ENCODE measurements at places on chromosomes 4 and X.
A peak's percentile ranks its signal among the peaks of the same experiment; 100 is the strongest.

GRCh38 chrX:39492497-39493162 is 605.1 kb downstream of the BCOR start:
- DNase-seq = no peak

- DNase-seq = no peak
Measured at GRCh38 chrX:38864165-38864564, 62.9 kb downstream of the MID1IP1 start.

DNA sequence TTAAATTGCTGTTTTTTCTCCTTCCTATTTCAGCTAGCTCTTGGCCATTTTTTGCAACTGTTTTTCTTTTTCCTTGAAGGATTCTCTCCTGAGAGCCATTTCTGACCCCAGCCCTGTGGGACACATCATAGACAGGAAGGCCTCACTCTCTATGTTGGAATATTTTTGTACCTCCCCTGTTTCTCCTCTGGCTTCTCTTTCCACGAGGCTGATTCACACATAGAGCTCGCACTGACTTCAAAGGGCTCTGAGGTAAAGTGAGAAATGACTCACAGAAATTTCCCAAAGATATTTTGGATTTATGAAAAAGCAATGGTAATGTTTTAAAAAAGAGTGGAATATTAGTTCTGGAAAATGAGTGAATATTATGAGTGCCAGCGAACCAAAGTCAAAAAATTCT is 181.7 kb upstream of the IGFBP7 start:
- no peak for DNase-seq

- no peak for DNase-seq
Measured at GRCh38 chr4:173827707-173828106, 297.7 kb upstream of the HAND2 start.

- no peak for DNase-seq
Measured at GRCh38 chr4:113292371-113293042, 243.1 kb downstream of the ANK2 start.

DNA sequence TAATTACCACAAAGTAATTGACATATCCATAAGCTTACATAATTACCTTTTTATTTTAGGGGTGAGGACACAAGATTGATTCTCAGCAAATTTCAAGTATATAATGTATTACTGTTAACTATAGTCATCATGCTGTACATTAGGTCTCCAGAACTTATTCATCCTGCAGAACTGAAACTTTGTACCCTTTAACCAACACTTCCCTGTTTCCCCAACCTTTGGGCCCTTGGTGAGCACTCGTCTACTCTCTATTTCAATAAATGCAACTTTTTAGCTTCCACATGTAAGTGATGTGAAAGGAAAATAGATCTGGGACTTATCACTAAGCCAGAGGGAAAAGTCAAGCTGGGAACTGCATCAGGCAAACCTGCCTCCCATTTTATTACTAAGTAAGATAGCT is 33.6 kb upstream of the CCNG2 start:
- no peak for DNase-seq

DNA sequence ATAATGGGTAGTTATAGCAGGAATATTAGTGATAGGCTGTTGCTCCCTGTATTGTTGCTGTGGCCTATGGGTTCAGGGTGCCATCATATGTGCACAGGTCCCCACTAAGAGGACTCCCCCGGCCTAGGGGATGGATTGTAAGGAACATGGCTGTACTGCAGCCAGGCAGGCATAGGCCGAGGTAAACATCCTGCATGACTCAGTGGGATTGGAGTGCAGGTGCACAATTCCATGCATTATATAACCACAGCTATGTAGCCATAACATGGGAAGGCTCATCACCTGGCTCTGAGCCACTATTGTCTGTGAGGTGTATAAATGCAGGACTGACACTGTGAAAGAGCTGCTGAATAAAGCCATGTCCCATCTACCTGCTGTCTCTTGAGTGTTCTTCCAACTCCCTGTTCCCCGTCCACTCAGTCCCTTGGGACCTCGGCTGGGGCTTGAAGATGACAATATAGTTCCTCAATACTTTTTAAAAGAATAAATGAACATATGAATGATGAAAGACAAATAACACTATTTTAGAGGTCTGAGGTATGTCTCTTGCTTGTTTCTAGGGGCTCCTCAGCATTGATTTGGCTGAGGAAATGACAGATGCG is 425.2 kb downstream of the IDS start:
- DNase-seq = no peak

DNA sequence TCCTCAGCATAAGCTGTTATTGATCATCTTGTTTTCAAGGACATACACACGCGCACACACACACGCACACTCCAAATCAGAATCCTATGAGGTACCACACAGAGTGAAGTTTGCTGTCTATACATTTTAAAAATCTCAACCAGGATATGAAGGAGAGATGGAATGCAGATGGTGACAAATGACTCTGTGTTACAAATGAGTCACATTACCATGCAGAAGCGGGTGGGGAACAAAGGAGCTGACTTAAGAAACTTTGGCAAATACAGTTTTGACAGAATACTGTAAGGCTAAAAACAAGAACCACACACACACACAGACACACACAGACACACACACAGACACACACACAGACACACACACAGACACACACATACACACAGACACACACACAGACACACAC is 81.7 kb downstream of the RELL1 start:
- no peak for DNase-seq

- DNase-seq = no peak
Measured at GRCh38 chrX:133783274-133783673, 202.1 kb downstream of the GPC3 start.

- DNase-seq = peak; percentile 1
Measured at GRCh38 chr4:170374770-170375169, 285.0 kb upstream of the AADAT start.

DNA sequence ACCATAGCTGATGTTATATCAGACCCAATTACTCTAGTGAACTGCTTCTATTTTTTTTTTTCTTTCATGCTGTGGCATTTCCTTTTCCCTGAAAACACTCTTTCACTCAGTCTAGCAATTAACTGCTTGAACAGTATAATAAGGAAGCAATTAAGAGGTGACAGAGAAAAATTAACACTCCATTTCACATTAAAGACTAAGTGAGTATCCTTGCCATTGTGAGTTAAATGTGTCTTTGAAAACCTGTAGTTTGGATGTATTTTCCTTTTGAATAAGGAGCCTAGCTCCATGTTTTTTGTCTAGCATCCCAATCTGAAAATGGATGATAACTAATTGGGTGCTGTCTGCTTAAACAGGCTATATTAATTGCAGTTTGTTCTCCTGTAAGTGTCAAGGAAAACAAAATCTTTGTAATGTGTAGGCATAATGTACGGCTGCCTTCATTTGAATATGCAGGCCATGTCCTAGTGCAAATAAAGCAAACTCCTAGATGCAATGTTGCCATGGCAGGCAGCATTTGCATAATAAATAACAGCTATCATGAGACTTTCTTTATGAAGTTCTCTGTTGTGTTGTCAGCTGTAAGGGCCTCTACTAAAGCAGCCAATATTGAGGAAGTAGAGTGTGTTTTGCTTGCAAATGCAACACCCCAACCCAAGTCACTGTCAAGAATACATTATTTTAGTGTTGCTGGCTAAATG is 416.7 kb downstream of the ZIC3 start:
- no peak for DNase-seq

DNA sequence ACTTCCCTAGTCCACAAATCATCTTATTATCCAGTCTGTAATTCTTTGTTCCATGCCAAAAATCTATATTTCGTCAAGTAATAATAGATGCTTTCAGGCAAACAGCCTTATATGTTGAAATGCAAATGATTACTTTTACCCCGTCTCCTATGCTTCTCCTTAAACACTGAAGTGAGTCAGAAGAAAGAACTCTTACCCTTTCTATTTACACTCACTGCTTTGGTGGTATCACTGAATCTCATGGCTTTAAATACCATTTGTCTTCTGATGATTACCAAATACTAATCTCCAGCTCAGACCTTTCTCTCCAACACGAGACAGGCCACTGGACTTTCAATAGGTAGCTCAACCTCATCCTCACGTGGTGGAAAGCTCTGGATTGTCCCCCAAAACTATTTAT is 558.1 kb downstream of the IL1RAPL1 start:
- DNase-seq = no peak

GRCh38 chr4:86608757-86609375 is 14.8 kb downstream of the PTPN13 start:
- no peak for DNase-seq

DNA sequence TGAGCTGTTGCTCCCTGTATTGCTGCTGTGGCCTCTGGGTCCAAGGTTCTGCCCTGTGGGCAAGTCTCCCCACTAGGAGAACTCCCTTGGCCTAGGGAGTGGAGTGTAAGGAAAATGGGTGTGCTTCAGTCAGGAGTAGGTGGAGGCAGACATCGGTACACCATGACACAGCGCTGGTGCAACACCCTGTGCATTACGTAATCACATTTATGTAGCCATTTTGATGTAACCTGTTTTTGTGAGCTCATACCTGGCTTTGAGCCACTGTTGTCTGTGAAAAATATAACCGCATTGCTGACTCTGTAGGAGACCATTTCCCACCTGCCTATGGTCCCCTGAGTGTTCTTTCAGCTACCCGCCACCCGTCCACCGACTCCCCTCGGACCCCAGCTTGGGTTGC is 700.5 kb upstream of the AGA start:
- no peak for DNase-seq
